Chondrocyte (in vitro differentiated cells): ENCODE measurements at places on chromosomes 7 and 10.

- no peaks in the 10 kb centered on the region for H3K36me3 ChIP-seq
- no peak for DNase-seq
- no peaks in the 10 kb centered on the region for H3K4me1 ChIP-seq
- no peak overlapping the region for H3K27ac ChIP-seq
- no peaks in the 10 kb centered on the region for H3K27me3 ChIP-seq
Observed at GRCh38 chr10:131249238-131249954, 62.1 kb downstream of the TCERG1L start.

DNA sequence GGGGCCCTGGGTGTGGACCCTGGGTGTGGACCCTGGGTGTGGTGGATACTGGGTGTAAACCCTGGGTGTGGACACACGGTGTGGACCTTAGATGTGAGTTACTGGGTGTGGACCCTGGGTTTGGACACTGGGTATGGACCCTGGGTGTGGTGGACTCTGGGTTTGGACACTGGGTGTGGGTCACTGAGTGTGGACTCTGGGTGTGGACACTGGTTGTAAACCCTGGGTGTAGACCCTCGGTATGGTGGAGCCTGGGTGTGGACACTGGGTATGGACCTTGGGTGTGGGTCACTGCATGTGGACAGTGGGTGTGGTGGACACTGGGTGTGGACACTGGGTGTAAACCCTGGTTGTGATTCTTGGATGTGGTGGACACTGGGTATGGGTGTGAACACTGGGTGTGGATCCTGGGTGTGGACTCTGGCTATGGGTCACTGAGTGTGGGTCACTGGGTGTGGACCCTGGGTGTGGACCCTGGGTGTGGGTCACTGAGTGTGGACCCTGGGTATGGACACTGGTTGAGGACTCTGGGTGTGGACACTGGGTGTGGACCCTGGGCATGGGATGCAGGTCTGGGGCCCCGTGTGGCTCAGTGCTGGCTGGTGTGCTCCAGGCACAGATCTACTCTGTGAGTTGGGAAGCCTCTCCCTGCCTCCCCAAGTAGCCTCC, 356.2 kb downstream of the GLRX3 start:
- peak overlapping the region; percentile 22 for H3K27ac ChIP-seq
- H3K36me3 ChIP-seq: no peaks in the 10 kb centered on the region
- peaks cover 18% of the 10 kb centered on the region for H3K4me1 ChIP-seq
- H3K27me3 ChIP-seq: no peaks in the 10 kb centered on the region
- H3K4me3 ChIP-seq: no peak overlapping the region

- H3K4me1 ChIP-seq: peaks cover 7% of the 10 kb centered on the region
- no peak overlapping the region for H3K27ac ChIP-seq
- peaks cover 38% of the 10 kb centered on the region for H3K36me3 ChIP-seq
- H3K4me3 ChIP-seq: no peak overlapping the region
- H3K27me3 ChIP-seq: no peaks in the 10 kb centered on the region
Observed at GRCh38 chr10:16732376-16732775, 84.8 kb downstream of the RSU1 start.

- no peak overlapping the region for H3K4me3 ChIP-seq
- H3K36me3 ChIP-seq: no peaks in the 10 kb centered on the region
- H3K27ac ChIP-seq: no peak overlapping the region
- no peaks in the 10 kb centered on the region for H3K4me1 ChIP-seq
- DNase-seq: no peak
Observed at GRCh38 chr10:88389456-88389855, 193.7 kb downstream of the RNLS start.

- no peaks in the 10 kb centered on the region for H3K27me3 ChIP-seq
- no peaks in the 10 kb centered on the region for H3K4me1 ChIP-seq
- H3K27ac ChIP-seq: no peak overlapping the region
Observed at GRCh38 chr10:65993451-65993850, 932.4 kb upstream of the LRRTM3 start.

DNA sequence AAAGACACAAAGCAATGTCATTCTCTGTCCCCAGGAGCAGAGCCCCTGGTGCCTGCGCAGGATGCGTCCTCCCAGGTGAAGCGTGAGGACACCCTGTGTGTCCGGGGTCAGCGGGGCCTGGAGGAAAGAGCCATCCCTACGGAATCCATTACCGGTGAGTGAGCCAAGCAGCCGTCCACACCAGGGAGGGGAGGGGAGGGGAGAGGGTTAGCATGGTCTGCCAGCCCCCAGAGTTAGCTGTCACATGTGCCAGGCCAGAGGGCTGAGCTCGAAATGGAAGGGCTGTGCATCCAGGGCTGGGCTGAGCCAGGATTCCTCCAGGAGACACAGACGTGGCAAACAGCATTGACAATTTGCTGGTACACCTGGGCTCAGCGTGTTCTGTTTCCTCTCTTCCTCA, 15.2 kb downstream of the ZNF282 start:
- H3K27me3 ChIP-seq: no peaks in the 10 kb centered on the region
- H3K4me1 ChIP-seq: peaks cover 6% of the 10 kb centered on the region
- no peak for DNase-seq
- H3K36me3 ChIP-seq: peaks cover 51% of the 10 kb centered on the region

DNA sequence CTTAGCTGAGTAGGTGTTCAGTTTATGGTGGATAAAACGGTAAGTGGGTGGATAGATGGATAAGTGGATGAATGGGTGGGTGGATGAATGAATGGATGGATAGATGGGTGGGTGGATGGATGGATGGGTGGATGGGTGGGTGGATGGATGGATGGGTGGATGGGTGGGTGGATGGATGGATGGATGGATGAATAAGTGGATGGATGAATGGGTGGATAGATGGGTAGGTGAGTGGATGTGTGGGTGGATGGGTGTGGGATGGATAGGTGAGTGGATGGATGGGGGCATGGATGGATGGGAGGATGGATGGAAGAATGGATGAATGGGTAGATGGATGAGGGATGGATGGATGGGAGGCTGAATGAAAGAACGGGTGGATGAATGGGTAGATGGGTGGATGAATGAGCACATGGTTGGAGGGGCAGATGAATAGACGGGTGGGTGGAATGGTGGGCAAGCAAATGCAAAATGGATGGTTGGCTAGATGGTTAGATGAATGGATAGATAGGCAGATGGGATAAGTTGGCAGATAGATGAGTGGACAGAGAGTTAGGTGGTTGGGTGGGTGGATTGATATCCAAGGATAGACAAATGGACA, 25.7 kb downstream of the ELN start:
- no peak overlapping the region for H3K4me3 ChIP-seq
- H3K4me1 ChIP-seq: peaks cover 29% of the 10 kb centered on the region
- no peak for DNase-seq
- no peaks in the 10 kb centered on the region for H3K27me3 ChIP-seq
- peaks cover 52% of the 10 kb centered on the region for H3K36me3 ChIP-seq
- H3K27ac ChIP-seq: peak overlapping the region; percentile 67

DNA sequence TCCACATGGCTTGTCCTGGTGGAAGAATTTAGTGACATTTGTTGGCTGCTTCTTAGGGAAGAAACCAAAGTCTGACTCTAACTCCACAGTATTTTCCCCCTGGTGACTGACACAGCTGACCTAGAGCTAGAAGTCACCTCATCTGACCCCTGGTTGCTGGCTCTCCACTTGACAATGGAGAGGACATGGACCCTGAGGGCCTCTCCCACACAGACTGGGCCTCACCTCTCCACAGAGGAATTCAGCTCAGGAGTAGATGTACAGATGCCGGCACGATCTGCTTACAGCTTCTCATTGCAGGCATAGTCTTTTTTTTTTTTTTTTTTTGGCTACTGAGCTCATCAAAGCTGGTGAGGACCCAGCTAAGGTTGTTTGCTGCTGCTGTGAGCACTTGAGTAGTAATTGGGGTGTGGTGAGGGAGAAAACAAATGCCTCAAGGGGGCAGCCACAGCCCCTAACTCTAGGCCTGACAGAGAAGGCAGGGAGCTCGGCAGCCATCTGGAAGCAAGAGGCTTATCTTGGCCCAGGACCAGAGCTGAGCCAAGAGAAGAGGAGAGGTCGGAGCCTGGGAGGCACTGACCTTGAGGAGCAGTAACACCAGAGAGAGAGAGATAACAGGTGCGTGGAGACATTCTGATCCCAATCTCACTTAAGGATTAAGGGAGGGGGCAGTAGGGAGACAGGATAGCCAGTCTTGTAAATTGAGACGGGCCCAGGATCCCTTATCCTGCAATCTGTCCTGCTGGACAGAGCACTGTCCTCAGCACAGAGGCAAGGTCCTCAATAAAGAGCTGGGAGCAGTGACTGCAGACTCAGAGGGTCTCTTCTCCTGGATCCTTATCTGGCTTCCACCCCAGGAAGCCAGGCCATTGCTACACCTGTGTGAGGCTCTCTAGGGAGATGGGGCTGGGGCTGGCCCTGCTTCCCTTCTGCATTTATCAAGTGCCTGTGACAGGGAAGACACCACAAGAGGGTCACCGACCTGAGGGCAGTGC, 9.4 kb downstream of the PRSS58 start:
- peaks cover 3% of the 10 kb centered on the region for H3K4me1 ChIP-seq
- H3K36me3 ChIP-seq: no peaks in the 10 kb centered on the region
- no peak for DNase-seq
- H3K4me3 ChIP-seq: no peak overlapping the region

DNA sequence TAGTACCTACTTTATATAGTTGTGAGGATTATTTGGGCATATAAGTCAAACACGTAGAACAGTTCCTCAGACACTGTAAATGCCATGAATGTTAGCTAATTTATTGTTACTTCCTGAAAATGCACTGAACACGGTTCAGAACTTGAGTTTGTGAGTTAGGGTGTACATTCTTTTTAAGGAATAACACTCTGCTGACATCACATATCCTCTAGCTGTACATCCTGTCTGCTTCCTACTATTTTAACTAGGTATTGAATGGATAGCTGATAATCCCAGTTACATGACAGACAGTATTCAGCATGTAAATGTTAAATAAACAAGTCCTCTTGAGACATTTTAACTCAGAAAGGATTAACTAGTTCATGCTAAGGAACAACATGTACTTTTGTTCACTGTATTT, 16.0 kb downstream of the SAMD8 start:
- H3K4me3 ChIP-seq: no peak overlapping the region
- H3K36me3 ChIP-seq: peaks cover 3% of the 10 kb centered on the region
- H3K27ac ChIP-seq: peak overlapping the region; percentile 63
- peaks cover 18% of the 10 kb centered on the region for H3K4me1 ChIP-seq
- DNase-seq: no peak
- H3K27me3 ChIP-seq: no peaks in the 10 kb centered on the region

- no peaks in the 10 kb centered on the region for H3K27me3 ChIP-seq
- peak overlapping the region; percentile 82 for H3K27ac ChIP-seq
- peaks cover 24% of the 10 kb centered on the region for H3K4me1 ChIP-seq
- H3K36me3 ChIP-seq: no peaks in the 10 kb centered on the region
- H3K4me3 ChIP-seq: no peak overlapping the region
Observed at GRCh38 chr10:59373071-59373470, 10.7 kb upstream of the FAM13C start.

DNA sequence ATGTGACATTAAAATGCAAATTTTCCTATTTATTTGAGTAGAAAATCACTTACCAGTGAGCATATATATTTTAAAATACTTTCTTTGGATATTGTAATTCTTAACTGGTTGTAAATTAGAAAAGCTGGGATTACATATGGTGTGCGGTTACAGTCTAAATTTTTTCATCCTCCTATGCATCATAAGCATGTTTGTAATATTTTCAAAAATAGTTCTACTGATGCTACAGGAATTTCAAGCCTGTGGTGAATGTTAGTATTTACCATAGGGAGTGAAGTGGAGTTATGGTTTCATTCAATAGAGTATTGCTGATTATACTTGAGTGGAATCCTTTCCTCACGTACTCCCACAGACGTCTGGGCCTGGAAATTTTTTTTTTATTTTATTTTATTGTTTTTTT, 34.6 kb upstream of the ST7 start:
- peaks cover 12% of the 10 kb centered on the region for H3K4me1 ChIP-seq
- H3K27me3 ChIP-seq: no peaks in the 10 kb centered on the region
- no peak overlapping the region for H3K27ac ChIP-seq
- H3K36me3 ChIP-seq: peaks cover 25% of the 10 kb centered on the region
- no peak overlapping the region for H3K4me3 ChIP-seq
- DNase-seq: no peak

DNA sequence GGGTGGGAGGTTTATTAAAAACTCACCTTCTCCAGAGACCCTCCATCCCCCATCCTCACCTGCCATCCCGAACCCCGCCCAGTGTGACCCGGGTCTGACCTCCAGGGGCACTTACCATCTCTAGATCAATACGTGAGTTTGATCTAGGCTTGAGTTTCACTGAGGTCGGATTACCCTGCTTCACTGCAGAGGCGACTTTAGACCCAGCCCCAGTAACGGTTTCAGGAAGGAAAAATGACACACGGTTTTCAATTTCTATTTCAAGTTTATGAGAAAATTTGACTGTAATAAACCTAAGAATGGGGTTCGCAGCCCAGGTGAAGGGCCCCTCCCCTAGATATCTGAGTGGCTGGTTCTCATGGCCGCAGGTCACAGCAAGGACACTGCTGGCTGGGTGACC, 33.1 kb downstream of the RCC1L start:
- no peak overlapping the region for H3K27ac ChIP-seq
- DNase-seq: no peak
- no peak overlapping the region for H3K4me3 ChIP-seq
- H3K4me1 ChIP-seq: peaks cover 5% of the 10 kb centered on the region

DNA sequence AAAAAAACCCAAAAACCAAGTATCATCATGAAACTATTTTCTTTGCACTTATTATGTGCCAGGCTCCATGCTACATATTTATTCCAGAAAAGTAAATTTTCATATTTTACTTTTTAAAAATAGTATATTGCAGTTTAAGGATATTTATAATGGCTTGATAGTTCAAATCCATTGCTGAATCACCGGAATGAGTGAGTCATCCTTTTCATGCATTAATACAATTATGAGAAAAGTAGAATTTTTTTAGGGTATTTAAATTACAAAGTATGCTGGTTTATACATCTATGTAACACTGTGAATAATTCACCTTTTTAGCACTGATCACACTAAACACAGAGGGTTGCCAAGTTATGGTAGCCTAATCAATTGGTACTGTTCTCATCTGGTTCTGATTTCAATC, 54.3 kb downstream of the SLC16A9 start:
- peaks cover 7% of the 10 kb centered on the region for H3K36me3 ChIP-seq
- peaks cover 8% of the 10 kb centered on the region for H3K4me1 ChIP-seq
- H3K4me3 ChIP-seq: no peak overlapping the region

DNA sequence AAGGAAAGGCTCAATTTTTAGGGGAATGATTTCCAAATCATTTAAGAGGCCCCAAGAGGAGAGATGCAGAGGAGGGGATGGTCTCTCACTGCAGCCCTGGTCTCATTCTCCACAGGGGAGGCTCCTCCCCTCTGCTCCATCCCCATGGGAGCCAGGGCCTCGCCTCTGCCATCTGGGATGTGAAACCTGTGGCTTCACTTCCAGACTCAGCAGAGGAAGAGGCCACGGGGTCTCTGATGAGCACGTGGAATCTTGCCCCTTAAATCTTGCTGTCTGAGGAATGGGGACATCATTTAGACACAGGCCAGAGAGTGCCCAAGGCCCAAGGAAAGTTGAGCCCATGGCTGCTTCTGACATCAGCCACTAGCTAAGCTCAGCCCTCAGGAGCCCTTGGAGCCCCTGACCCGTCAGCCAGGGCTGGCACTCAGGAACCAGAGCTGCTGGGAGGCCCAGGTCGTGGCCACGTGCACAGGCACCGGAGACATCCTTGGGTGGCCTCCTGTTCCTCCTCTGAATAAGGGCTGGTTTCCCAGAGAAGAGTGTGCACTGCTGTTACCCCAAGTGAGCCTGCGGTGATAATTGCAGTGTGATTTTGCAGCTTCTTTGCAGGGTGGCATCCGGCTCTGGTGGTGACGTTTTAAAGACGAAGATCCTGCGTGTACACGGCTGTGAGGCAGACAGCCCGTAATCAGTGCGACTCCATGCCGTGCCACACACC, 50.5 kb downstream of the VIPR2 start:
- H3K27ac ChIP-seq: no peak overlapping the region
- no peaks in the 10 kb centered on the region for H3K36me3 ChIP-seq
- peaks cover 15% of the 10 kb centered on the region for H3K4me1 ChIP-seq
